Fibroblast of skin of scalp (primary cell): ENCODE measurements at places on chromosomes 11 and 22.
A peak's percentile ranks its signal among the peaks of the same experiment; 100 is the strongest.

DNA sequence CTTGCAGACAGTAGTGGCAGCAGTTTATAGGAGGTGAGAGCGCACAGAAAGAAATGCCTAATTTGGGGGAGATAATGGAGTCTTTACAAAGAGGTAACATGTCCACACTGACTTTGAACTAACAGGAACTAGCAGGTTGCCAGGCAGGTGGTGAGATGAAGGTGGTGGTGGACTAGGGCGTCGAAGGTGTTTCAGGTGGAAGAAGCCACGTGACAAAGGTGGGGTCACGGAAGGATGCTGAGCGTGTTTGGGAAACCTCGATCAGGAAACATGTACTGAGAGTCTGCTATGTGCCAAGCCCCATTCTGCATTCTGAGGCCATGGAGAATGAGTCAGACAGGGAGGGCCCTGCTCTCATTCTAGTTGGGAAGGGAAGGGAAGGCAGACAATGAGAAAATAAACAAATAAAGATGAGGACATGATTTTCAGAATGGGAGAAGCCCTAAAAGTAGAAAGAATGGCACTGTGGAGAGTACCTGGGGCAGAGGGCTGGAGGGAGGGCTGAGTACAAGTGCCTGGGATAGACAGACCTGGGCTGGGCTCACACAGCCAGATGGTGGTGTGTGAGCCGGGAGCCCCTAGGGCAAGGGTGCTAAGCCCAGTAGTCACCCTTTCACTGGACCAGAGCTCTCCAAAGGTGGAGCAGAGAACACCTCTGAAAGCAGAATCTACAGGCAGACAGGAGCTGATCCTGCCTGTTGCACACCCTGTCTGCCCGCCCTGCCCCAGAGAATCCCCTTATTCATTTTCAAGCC lies 16.2 kb upstream of the NNMT start:
- no peak for DNase-seq

DNA sequence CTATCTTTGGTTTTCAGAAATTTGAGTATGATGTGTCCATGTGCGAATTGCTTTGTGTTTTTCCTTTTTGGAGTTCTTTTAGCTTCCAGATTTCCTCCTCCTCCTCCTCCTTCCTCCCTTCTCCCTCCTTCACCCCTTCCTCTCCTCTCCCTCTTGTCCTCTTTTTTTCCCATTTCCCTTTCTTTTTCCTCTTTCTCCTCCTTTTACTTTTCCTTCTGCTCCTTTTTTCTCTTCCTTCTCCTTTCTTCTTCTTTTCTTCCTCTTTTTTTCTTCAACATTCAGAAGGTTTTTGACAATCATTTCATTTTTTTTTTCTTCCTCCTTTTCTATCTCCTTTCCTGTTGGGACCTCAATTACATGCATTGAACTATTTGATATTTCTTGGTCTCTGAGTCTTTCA lies 104.9 kb downstream of the TMEM135 start:
- DNase-seq = no peak

DNA sequence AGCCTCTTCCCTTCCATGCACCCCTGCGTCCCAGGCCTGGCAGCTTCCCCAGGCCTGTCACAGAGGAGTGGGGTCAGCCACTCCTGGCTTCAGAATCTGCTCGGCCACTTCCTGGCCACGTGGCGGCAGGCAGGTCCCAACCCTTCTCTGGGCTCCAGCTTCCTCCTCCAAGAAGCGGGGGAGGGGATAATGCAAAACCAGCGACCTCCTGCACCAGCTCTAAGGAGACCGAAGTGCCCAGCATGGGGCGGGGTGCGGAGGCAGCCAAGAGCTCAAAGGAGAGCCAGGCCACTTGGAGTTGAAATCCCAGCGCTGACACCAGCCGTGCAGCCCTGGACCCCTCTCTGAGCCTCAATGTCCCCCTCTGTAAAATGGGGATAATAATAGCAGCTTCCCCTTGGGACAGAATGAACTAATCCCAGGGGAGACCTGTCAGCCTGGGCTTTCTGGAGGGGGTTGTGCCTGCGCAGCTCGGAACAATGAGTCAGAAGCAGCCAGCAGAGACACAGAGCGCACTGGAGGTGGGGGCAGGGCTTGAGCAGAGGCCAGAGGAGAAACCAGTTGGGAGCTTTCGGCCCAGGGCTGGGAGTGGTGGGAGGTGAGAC lies 22.8 kb upstream of the PICK1 start:
- peak; percentile 92 for DNase-seq

DNA sequence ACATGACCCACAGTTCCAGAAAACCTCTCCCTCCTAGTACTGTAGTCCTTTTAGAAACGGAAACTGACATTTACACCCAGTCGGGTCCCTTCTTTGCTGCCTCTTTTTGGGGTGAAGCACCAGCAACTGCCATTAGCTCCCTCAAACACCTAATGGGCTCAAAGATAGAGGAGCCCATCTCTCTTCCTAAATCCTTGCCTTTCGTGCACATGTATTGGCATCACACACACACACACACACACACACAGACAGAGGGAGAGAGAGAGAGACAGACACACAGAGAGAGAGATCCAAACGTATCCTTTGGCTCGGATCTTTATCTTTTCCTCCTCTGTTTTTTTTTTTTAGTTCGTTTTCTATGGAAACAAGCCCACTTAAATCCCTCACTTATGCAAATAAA lies 716 bp downstream of the GRM5 start:
- no peak for DNase-seq

DNA sequence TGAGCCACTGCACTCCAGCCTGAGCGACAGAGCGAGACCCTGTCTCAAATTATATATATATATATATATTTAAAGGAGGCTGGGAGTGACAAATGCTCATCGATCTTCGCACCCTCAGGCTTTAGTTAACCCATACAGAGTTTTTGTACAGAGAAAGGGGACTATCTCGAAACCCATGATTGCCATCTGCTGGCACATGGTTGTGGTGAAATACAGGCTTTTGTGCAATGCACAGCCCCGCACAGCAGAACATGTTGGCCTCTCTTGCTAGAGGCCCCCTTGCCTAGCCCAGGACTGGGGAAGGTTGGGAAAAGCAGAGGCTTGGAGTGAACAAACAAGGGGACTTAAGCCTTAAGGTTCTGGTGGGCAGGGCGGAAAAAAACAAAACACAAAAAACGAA lies 3.6 kb downstream of the MYBPC3 start:
- peak; percentile 27 for DNase-seq

GRCh38 chr11:77440678-77441077 lies 33.2 kb downstream of the PAK1 start:
- DNase-seq = no peak
